ENCODE measurements at places on chromosomes 1 and 21.

DNA sequence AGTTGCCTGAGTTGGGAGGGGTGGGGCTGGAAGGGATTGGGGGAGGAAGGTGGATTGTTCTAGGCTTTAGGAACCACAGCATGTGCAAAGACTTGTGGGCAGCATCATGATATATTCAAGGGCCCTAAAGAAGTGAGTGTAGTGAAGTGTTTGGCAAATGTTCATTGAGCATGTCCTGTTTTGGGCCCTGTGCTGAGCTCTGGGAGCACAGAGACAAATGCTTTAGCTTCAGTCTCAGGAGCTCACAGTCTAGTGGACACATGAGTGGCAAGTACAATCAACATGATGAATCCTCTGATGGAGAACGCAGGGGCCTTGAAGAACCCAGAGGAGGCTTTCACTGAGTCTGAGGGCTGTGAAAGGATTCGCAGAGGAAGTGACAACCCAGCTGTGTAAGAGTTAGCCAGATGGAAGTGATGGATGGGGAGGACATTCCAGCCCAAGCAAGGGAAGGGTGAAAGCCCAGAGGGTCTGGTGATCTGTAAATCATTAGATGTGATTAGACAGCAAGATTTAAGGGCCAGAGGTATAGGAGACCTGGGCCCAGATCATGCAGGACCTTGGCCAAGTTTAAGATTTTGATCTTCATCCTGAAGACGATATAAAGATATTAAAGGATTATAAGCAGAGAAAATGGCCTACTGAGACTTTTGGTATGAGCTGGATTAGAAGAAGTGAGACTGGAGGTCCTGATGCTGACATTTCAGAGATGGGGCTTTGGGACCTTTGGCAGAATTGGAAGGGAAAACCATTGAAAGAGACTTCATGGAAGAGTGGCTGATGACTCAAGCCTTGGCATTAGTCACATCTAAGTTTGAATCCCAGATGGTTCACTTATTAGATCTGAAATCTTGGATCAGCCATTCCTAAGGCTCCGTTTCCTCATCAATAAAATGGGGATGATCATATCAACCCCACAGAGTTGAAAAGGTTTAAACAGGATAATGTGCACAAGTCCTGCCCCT lies 4.6 kb downstream of the IPO13 start:
- no peak for DNase-seq

GRCh38 chr1:205230982-205231381 lies 3.2 kb downstream of the TMCC2 start:
- DNase-seq, result no peak

GRCh38 chr1:39829791-39830533 lies 41.3 kb upstream of the BMP8B start:
- no peak for DNase-seq

DNA sequence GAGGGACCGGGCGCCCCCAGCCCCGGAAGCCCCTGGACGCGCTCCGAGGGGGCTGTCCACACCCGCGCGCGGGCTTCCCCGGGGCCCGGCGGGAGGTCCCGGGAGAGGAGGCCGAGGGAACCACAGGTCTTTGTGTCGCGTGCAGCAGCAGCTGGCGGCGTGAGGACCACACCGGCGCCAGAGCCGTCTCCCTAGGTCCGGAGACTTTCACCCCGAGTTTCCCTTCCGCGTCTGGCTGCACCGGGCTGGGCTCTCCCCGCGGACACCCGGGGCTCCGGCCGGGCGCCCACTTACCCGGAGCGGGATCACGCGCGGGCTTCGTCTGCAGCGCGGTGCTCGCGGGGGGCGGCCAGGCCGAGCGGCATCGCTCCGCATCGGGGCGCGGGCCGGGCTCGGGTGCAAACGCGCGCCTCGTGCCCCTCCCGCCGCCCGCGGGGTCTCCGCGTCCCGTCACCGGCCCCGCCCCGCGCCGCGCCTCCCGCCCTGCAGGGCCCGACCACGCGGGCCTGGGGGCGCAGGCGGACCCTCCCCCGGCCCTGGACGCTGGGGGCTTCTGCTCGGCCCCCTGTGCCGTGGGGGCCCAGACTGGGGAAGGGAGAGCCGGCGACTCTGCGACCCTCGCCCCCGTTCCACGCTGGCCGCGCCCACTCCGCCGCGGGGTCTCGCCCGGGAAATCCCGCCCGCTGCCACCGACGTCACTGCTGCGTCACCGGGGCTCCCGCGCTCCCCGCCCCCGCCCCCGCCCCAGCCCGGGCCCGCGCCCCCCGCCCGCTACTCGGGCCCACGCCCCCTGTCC lies at the start of gene GNG4:
TSS of gene GNG4 (minus strand) at position 417 of the 796 bp plus-strand sequence. CDS start 65,946 bp downstream, outside the sequence.
- no peak for DNase-seq

GRCh38 chr1:167472752-167473521 lies 45.4 kb downstream of the CD247 start:
- DNase-seq, result no peak

DNA sequence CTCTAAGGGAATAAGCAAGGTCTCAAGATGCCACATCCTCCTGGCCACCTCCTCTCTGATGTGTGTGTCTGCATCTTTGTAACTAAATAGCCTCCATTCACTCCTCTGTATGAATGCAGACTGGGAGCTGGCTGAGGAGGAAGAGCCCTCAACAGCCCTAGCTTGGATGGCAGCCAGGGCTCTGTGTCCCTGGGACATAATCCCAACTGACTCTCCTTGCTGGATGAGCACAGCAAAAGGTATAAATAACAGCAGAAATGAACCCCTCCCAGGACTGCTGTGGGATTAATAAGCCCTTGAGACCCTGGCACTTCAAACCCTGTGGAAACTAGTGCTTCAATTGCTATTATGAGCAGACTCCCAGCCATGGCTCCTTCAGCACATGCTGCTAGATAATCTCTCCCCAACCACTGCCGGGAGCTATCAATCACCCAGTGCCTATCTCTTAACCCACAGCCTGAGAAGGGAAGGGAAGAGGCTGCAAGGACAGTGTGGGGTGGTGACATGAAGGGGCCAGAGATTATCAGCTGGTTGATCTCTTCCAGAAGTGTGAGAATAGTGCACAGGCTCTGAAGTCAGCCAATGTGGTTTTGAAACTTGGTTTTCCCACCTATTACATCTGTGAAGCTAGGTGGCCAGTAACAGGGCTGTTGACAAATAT lies 152.2 kb downstream of the TNR start:
- DNase-seq, result no peak

DNA sequence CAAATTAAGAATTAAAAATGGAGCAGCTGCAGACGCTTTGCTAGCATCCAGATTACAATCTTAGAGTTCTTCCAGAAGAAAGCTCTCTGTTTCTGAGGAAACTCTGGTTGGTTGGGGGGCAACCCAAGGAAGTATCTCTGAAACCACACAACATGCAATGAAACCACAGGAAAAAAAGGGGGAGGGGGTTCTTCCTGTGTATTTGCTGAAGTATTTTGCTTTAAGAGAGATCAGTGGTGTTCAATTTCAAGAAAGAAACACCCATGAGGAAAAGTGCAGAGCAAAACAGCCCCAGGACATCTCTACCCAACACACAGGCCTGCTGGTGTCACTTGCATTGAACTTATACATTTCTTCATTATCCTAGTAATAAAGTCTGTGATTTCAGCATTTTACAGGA lies 19.7 kb upstream of the TIAM1 start:
- no peak for DNase-seq

DNA sequence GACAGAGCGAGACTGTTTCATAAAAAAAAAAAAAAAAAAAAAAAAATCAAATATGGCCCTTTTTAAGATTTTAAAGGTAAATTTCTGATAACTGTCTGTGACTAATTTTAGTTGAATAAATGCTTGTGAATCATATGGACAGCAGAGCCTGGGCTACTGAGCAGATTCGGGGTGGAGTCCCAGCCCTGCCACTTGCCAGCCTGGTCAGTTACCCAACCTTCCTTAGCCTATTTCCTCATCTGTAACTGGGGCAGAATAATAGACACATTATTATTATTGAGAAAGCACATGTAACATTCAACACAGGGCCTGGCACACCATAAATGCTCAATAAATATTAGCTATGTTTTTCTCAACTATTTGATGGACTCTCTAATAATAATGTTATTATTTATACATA lies 11.2 kb upstream of the H3-3A start:
- no peak for DNase-seq

- no peak for DNase-seq
These were observed 9.0 kb downstream of the CLIC4 start for GRCh38 chr1:24754229-24754628.

- no peak for DNase-seq
These were observed 160.2 kb upstream of the FGGY start for GRCh38 chr1:59136541-59137275.

DNA sequence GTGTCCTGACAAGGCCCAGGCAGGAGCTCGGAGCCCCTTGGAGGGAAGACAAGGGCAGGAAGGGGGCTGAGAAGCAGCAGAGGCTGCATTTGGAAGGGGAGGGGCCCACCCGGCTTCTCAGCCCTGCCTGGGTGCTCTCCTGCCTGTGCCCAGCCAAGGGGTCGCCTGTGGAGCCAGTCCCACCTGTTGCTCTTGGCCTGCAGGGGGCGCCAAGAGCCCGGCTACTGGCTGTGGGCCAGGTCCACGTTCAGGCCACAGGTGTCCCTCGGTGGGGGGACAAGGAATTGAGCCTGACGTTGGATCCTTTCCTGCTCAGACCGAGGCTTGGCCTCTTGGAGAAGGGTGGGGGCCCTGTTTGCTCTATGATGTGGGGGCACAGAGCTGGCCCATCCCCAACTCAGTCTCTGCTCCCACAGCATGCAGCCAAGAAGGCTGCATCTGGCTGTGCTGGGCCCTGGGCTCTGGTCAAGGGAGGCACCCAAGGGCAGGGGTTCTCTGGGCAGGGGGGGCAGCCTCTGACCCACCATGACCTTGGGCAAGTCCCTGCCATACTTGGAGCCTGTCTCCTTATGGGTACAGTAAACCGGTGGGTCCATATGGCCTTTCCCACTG lies 10.9 kb downstream of the WNT4 start:
- peak; percentile 31 for DNase-seq

- no peak for DNase-seq
These were observed 132.4 kb upstream of the LMO4 start for GRCh38 chr1:87196110-87196827.

GRCh38 chr1:156122086-156122485 lies 7.6 kb downstream of the LMNA start:
- DNase-seq, result no peak

DNA sequence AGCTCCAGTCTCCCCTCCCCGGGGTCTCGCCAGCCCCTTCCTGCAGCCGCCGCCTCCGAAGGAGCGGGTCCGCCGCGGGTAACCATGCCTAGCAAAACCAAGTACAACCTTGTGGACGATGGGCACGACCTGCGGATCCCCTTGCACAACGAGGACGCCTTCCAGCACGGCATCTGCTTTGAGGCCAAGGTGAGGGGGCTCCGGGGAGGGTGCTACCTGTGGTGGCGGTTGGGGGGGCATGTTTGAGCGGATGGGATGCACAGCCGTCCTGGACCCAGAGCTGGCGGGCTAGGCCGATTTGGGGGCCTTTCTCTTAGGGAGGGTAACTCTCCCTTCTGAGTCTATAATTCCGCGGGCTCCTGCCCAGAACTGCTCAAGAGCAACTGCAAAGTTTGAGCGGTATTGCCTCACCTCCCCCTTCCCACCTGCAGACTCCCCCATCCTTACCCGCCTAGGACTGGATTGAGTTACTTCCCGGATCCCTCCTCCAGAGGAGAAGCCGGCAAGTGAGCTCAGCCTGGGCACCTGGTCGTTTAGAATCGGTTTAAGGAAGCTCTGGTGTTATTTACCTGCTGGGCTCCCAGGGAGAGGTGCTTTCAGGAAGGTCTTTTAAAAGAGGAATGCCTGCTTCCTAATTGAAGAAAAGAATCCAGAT lies 730 bp downstream of the NOS1AP start:
- no peak for DNase-seq

DNA sequence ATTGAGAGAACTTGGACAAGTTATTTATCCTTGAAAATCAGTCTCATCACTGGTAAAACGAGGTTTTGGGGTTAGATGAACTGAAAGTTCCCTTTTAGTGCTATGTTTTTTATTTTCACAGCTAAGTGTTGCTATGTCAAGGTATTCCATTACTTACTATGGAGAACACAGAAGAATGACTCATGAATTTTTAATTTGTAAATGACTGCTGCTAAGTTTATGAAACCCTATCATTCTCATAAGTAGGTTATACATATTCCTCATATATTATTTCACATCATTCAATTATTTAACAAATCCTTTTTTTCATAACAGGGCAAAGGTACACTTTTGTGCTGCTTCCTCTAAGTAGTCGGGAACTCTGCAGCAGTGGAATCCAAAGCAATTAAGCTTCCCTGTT lies 52.2 kb upstream of the ATP1A1 start:
- DNase-seq, result no peak

- no peak for DNase-seq
These were observed 6.6 kb downstream of the SPATA21 start for GRCh38 chr1:16430606-16431005.

- DNase-seq, result no peak
These were observed 68.7 kb downstream of the KCNN3 start for GRCh38 chr1:154801234-154802011.

DNA sequence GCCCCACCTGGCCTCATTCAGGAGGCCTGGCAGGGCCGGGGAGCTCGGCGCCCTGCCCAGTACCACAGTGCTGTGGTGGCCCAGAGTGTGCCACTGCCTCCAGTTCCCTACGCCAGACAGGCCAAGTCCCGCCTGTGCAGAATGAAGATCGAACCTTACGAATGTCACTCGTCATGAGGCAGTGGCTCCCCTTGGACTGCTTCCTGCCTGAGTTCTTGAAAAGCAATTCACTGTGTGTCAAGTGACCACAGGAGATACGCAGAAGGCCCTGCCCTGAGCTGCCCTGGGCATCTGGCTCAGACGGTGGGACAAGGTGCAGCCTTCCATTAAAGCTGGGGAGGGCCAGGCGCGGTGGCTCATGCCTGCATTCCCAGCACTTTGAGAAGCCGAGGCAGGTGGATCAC lies 49.6 kb upstream of the LRP8 start:
- DNase-seq, result no peak

DNA sequence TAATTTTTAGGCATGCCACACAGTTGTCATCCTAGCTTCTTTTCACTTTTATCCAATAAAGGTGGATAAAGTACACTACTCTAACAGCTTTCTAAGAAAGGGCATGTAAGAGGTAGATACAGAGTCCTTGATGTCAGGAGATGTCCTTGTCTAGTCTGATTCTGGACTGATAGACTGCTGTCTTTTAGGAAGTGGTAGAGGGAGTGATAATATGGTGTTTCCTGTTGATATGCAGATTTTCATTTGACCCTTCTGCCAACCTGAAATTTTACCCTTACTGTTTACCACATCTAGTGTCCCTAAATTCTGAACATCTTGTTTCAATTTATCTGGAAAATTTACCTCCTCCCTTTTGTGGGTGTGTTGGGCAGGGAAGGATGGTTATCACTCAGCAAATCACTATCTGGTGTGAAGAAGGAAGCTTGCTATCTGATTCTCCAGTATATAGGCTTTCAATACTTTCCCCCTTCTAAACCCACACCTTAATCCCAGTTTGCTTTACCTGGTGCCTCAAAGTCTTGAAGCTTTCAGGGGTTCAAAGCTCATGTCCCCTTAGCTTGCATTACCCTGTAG lies 354.9 kb upstream of the SNX7 start:
- DNase-seq, result no peak

DNA sequence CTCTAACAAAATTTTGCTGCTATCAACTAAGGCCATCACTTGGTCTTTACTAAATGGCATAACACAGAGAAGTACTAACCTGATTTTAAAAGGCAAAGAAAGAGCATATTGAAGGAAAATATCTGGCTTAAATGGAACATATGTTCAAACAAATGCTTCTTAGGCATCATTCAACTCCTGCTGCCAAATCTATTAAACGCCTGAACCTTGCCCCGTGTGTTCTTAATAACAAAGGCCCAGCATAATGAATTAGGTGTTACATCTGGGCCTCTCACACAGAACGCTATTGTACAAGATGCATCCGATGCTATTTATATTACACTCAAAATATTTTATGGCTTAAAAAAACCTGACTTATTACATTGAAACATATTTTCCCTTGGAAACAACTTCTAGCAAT lies 48.4 kb downstream of the B3GALNT2 start:
- no peak for DNase-seq

- DNase-seq, result no peak
These were observed 148.4 kb upstream of the TMEM51 start for GRCh38 chr1:15005116-15005515.
